ENCODE measurements at places on chromosomes 6 and 20. TPM values are rescaled to one million over a fixed set of nuclear protein-coding genes. Genes with fewer than 3 reads are reported as not detected.

GSTA5 gene
- not detected for total RNA-seq

TP53TG5 gene
- not detected for total RNA-seq

ARHGAP18 gene
- total RNA-seq: 45.6 TPM

TRIM31 gene
- total RNA-seq: not detected

DLL1 gene
- total RNA-seq: 1.3 TPM

SNRNP48 gene
- 18.8 TPM for total RNA-seq

HRH3 gene
- not detected for total RNA-seq

SLC22A2 gene
- total RNA-seq: 0.12 TPM

PPIL6 gene
- 5.0 TPM for total RNA-seq

Measured in uterine smooth muscle cell (primary cell).